ENCODE measurements at places on chromosomes 7 and 10.

DNA sequence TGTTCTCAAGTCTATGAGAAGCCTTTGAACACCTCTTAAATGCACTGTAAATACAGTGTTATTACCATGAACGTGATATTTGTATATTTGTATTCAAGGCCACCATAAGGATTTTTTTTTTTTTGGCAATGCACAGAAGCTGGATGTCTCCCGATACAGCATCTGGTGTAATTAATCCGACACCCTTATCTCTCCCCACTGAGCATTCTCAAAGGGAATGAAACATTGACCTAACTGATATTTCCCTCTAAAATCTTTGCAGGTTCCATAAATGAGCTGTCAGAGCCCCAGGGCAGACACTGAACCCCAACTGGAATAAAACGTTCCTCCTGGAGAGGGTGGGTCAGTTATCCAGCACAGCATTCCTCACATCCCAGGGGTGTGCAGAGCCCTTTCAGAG, 316.6 kb downstream of the PAXIP1 start:
- DNase-seq: no peak

DNA sequence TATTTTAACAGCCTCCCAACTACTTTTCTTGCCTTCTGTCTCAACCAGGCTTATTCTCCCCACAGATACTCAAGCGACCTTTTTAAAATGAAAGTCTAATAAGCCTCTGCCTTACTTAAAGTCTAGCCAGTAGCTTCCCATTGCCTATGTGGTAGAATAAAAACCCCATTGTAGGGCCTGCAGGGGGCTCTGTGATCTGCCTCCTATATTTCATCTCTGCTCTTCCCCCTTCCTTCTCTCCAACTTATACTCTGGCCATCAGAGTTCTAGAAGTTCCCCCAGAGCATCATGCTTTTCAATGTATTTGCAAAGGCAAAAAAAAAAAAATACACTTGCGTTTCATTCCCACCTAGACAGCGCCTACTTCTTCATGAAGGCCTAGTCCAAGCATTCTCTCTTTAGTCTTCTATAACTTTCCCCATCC, 167.7 kb upstream of the ADO start:
- no peak for DNase-seq

DNA sequence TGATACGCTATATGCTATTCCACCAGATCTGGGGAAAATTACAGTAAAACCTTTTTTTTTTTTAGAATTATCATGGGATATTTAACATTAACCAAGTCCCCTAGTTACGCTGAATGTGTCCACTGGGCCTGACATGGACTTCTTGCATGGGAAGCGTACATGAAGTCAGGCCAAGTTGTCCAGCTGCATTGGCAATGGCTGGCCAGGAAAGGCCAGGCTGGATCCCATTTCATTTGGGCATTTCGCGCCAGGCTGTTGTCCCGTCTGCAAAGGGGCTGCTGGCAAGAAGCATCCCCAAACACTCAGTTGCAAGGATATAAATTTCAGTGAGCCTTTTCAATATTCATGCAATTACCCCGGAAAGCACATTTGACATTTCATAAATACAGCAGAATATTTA, 933.3 kb downstream of the GRID1 start:
- no peak for DNase-seq

- no peak for DNase-seq
These were observed 24.1 kb downstream of the WDR86 start for GRCh38 chr7:151385626-151386300.

- no peak for DNase-seq
These were observed 27.6 kb downstream of the ANKRD7 start for GRCh38 chr7:118252087-118252486.

- DNase-seq: no peak
These were observed 63.1 kb downstream of the BMPR1A start for GRCh38 chr10:86819567-86819966.
